ENCODE measurements at places on chromosomes 6 and 20. TPM values are rescaled to one million over a fixed set of nuclear protein-coding genes. Genes with fewer than 3 reads are reported as not detected.
A peak's percentile ranks its signal among the peaks of the same experiment; 100 is the strongest.

The ABHD12 gene
- total RNA-seq, result 30.8 TPM

The PTCHD4 gene
- not detected for total RNA-seq

The FAM209B gene
- 0.91 TPM for total RNA-seq

GRCh38 chr6:144364208-144364720 lies 79.1 kb downstream of the UTRN start:
- no peaks in the 10 kb centered on the region for H3K27me3 ChIP-seq
- peaks cover 52% of the 10 kb centered on the region for H3K36me3 ChIP-seq
- no peak overlapping the region for H3K27ac ChIP-seq
- no peak overlapping the region for H3K4me3 ChIP-seq
- H3K4me1 ChIP-seq, result peaks cover 37% of the 10 kb centered on the region
- no peak for DNase-seq

DNA sequence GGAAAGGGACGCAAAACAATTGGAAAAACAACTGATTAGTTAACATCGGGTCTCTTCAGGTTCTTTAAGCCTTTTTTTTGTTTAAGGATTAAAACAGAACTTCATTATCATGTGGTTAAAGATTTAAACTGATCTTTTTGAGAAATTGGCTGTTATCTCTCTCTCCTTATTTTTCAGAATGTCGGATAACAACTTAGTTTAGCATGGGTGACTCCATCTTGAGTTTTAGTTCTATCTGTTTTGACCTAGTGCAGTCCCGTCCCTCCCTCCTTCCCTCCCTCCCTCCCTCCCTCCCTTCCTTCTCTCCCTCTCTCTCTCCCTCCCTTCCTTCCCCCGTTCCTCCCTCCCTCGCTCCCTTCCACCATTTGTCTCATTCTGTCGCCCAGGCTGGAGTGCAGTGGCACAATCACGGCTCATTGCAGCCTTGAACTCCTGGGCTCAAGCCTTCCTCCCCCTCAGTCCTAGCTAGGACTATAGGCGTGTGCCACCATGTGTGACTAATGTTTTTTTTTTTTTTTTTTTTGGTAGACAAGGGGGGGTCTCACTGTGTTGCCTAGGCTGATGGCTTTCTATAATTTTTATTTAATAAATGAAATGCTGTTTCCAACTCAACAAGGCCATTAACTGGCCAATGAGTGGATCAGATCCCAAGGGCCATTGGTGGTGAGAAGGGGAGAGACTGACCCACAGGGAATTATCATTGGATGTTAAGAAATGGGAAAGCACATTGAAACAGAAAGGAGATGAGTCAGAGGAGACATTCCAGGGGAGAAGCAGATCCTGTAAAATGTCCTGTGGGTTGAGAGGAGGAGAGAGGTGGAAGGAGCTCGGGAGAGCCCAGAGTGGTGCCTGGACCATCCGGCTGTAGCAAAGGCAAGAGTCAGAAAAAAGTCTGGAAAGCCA lies 13.6 kb downstream of the BAK1 start:
- H3K27me3 ChIP-seq, result no peaks in the 10 kb centered on the region
- no peak for DNase-seq
- no peak overlapping the region for H3K4me3 ChIP-seq
- peaks cover 33% of the 10 kb centered on the region for H3K36me3 ChIP-seq
- H3K27ac ChIP-seq, result no peak overlapping the region
- peaks cover 42% of the 10 kb centered on the region for H3K4me1 ChIP-seq

DNA sequence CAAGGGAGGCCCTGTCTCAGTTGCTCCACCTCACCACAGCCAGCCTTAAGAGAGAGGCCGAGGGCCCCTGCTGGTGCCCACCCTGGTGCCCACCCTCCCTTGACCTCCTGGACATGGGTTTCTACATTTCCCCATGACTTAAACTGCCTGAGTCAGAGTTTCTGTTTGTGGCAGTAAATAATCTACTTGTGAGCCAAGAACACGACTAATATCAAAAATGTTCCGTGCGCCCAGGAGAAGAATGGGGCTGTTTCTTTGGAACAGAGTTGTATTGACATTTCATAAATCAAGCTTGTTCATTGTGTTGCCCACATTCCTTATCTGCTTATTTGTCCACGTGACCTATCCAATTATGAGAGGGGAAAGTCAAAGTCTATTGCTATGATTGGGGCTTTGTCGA lies 143.5 kb downstream of the ANKRD60 start:
- H3K36me3 ChIP-seq, result no peaks in the 10 kb centered on the region
- no peak for DNase-seq
- no peak overlapping the region for H3K4me3 ChIP-seq
- no peaks in the 10 kb centered on the region for H3K4me1 ChIP-seq
- peaks cover 4% of the 10 kb centered on the region for H3K27me3 ChIP-seq
- no peak overlapping the region for H3K27ac ChIP-seq

DNA sequence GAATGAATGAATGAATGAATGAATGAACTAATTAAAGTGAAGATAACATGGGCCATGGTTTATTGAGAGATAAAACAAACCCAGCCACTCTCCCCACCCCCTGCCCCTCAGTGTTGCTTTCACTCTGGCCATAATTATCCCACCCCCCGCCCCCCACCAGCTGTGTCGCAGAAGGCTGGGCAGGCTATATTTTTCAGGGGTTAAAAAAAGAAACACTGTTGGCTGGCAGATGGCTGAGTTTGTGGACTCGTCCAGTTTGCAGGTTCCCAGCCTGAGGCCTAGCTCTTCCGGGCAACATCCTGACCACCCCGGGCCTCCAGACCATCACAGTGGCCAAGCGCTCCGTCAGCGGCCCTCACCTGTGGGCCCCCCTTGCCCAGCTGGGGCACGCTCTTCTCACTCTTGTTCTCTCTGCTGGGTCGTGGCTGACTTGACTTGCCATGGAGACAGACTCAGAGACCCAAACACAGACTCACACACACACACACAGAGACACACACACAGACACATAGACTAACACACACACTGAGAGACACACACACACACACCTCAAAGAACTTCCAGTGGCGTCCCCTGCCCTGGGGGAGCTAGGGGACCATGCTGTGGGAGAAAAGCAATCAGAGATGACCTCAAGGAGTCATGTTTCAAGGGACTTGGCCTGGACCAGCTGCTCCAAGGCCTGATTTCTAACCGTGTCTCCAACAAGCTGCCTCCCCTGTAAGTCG lies 2.2 kb upstream of the GRM4 start:
- H3K27me3 ChIP-seq, result peaks cover 65% of the 10 kb centered on the region
- no peak for DNase-seq
- H3K27ac ChIP-seq, result no peak overlapping the region
- H3K4me1 ChIP-seq, result peaks cover 10% of the 10 kb centered on the region
- no peaks in the 10 kb centered on the region for H3K36me3 ChIP-seq
- H3K4me3 ChIP-seq, result no peak overlapping the region

DNA sequence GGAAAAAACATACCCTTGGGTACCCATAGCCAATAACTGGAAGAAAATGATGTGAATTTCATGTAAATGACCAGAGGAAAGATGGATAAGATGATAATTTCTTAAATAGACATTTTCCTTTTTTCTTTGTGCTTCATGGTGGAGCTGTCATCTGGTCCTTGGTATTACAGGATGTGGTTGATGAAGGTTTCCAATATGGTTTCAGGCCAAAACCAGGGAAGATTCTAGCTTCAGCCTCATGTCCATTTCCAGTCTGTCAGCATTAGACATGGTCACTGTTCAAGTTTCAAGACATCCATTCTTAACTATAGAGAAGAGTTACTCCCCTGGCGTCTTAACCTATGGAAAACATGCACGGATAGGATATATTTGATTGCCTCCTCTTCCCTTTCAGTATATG lies 63.6 kb downstream of the SSR1 start:
- no peak overlapping the region for H3K4me3 ChIP-seq
- no peaks in the 10 kb centered on the region for H3K4me1 ChIP-seq
- no peak overlapping the region for H3K27ac ChIP-seq
- DNase-seq, result no peak
- H3K36me3 ChIP-seq, result peaks cover 29% of the 10 kb centered on the region

DNA sequence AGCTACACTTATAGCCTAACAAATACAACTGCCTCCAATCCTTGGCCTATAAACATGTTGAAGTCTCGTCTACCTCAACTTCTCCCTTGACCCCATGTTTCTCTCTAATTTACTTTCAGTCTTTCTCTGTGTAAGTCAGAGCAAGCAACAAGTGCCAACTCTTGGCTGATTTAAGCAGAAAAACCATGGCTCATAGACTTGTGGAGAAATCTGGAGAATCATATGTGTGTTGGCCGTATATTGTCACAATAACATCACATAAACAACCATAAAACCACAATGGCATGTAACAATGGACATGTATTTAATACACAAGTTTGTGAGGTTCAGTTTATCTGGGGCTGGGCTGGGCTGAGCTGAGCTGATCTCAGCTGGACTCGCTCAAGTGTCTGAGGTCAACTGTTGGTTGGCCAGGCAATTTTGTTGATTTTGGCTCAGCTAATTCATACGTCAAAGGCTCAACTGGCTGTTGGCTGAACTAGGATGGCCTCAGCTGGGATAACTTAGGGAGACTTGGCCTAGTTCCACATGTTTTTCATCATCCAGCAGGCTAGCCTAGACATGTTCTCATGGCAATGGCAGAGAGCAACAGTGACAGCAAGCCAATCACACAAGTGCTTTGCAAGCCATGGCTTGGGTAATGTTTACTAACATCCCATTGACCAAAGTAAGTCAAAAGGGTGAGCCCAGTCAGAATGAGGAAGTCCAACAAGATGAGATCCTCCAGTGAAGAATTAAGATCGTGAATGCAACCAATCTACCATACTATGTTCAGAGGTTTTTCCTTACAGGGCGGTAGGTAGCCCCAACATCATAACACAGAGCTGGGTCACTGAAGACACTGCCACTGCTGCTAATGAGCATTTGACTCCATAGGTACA lies 12.9 kb upstream of the TBC1D22B start:
- no peak for DNase-seq
- H3K4me3 ChIP-seq, result no peak overlapping the region
- H3K4me1 ChIP-seq, result peaks cover 11% of the 10 kb centered on the region
- H3K27ac ChIP-seq, result no peak overlapping the region

DNA sequence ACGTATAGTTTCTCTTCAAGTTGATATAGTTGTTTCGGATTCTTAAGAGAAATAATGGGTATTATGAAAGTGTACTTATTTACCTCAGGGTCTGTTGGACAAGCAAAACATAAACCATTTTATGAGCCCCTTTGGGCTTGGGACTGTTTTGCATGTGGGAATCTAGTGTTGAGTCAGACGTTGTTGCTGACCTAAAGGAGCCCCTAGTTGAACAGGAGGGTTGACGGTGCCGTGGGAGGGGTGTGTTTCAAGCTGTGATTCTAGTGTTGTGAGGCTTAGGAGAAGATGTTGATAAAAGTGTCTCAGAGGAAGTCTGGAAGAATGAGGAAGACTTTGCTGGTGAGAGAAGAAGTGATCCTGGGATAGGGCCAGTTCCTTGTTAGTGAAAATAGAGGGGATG lies 140.0 kb downstream of the ARID1B start:
- H3K4me1 ChIP-seq, result peaks cover 14% of the 10 kb centered on the region
- no peak overlapping the region for H3K4me3 ChIP-seq
- H3K27ac ChIP-seq, result no peak overlapping the region

DNA sequence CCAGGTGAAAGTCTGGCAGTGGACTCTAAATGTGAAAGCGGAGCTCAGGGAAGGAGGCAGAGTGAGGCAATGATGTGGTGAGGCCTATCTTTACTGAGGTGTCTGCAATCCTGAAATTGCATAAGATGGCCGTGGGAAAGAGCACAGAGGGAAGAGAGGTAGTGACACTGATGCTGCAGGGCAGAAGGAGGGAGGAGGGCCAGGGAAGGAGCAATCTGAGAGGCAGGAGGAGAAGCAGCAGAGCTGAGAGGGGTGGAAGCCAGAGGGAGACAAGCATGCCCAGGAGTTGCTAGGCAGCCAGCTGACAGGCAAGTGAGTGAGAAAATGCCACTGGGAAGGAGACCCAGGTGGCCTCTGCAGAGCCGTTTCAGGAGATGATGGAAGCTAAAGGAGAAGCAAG lies 97.4 kb upstream of the CNR1 start:
- H3K4me1 ChIP-seq, result no peaks in the 10 kb centered on the region
- no peak overlapping the region for H3K27ac ChIP-seq
- no peak for DNase-seq
- H3K27me3 ChIP-seq, result peaks cover 5% of the 10 kb centered on the region
- H3K36me3 ChIP-seq, result no peaks in the 10 kb centered on the region
- no peak overlapping the region for H3K4me3 ChIP-seq

GRCh38 chr20:58004146-58004545 lies 224.3 kb downstream of the ANKRD60 start:
- DNase-seq, result no peak
- H3K36me3 ChIP-seq, result no peaks in the 10 kb centered on the region
- no peak overlapping the region for H3K27ac ChIP-seq
- H3K4me3 ChIP-seq, result no peak overlapping the region

GRCh38 chr20:2618815-2619214 lies 33.6 kb upstream of the NOP56 start:
- peaks cover 37% of the 10 kb centered on the region for H3K27me3 ChIP-seq
- H3K36me3 ChIP-seq, result no peaks in the 10 kb centered on the region
- no peak overlapping the region for H3K27ac ChIP-seq
- no peak overlapping the region for H3K4me3 ChIP-seq

DNA sequence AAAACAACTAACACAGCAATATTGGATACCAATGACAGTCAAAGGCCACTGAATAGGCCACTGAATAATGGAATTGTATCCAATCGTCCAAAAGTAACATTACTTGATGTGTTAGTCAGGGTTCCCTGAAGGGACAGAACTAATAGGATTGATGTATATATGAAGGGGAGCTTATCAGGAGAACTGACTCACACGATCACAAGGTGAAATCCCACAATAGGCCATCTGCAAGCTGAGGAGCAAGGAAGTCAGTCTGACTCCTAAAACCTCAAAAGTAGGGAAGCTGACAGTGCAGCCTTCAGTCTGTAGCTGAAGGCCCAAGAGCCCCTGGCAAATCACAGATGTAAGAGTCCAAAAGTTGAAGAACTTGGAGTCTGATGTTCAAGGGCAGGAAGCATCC lies 571.4 kb downstream of the PRKN start:
- no peaks in the 10 kb centered on the region for H3K4me1 ChIP-seq
- no peak overlapping the region for H3K27ac ChIP-seq
- H3K4me3 ChIP-seq, result no peak overlapping the region
- H3K36me3 ChIP-seq, result no peaks in the 10 kb centered on the region
- no peaks in the 10 kb centered on the region for H3K27me3 ChIP-seq
- DNase-seq, result no peak

DNA sequence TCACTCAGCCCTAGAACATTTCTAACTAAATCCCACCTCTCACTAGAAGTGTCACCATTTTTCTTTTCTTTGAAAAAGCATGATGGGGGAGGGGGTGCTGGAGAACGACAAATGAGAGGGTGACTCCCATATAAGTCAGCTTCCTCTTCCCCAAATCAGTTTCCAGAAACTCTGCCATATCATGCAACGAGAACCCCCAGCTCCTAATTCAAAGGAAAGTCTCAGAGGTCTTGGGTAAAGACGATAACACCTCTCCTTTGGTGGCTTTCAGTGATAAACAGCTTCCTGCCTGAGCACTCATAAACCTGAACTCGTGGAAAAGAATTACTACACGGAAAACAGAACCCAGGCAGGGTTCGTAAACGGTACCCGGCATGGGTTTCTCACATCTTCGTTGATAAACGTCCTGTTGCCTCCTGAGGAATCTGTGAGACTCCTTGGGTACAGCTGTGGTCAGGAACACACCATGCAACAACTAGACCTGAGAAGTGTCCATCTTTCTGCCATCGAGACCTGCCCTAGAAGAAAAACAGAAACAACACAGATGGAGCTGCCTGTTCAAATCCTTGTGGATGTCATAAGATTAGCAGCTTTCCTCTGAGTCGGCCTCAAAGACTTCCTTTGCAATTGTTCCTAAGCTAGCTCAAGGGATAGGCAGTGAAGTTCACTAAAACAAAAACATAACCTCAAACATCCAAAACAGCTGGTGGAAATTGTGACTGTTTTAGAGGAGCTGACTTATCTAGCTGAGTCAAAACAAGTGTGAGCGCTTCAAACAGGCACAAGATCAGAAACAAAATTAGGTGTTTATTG lies 185.8 kb upstream of the PRDM1 start:
- peaks cover 6% of the 10 kb centered on the region for H3K36me3 ChIP-seq
- peak overlapping the region; percentile 92 for H3K27ac ChIP-seq
- DNase-seq, result peak; percentile 40
- H3K27me3 ChIP-seq, result no peaks in the 10 kb centered on the region
- peak overlapping the region; percentile 65 for H3K4me3 ChIP-seq

All from activated CD4-positive, alpha-beta memory T cell treated with anti-CD3 and anti-CD28 coated beads, Interleukin-2, amount 10 ng/mL, durations not matched to agents 7 days and 5 days (primary cell).